ENCODE measurements at places on chromosomes 1 and 21. TPM values are rescaled to one million over a fixed set of nuclear protein-coding genes. Genes with fewer than 3 reads are reported as not detected.

The IGSF9 gene
- total RNA-seq, result not detected

The JAM2 gene
- 0.16 TPM for total RNA-seq

The C8A gene
- total RNA-seq, result not detected

The TIE1 gene
- 0.14 TPM for total RNA-seq

The RHOU gene
- total RNA-seq, result 1.8 TPM

The SMG7 gene
- total RNA-seq, result 83.4 TPM

The SPRR2F gene
- total RNA-seq, result not detected

Measured in T-helper 2 cell treated with Interferon-gamma antibody and Interleukin-4, amounts not matched to agents 100 ng/mL and 5 ng/mL, for 36 hours (primary cell).